Omental fat pad (tissue), 4 donors: ENCODE measurements at places on chromosomes 7 and 10. TPM values are rescaled to one million over a fixed set of nuclear protein-coding genes. Genes with fewer than 3 reads are reported as not detected.
A peak's percentile ranks its signal among the peaks of the same experiment; 100 is the strongest.

DNA sequence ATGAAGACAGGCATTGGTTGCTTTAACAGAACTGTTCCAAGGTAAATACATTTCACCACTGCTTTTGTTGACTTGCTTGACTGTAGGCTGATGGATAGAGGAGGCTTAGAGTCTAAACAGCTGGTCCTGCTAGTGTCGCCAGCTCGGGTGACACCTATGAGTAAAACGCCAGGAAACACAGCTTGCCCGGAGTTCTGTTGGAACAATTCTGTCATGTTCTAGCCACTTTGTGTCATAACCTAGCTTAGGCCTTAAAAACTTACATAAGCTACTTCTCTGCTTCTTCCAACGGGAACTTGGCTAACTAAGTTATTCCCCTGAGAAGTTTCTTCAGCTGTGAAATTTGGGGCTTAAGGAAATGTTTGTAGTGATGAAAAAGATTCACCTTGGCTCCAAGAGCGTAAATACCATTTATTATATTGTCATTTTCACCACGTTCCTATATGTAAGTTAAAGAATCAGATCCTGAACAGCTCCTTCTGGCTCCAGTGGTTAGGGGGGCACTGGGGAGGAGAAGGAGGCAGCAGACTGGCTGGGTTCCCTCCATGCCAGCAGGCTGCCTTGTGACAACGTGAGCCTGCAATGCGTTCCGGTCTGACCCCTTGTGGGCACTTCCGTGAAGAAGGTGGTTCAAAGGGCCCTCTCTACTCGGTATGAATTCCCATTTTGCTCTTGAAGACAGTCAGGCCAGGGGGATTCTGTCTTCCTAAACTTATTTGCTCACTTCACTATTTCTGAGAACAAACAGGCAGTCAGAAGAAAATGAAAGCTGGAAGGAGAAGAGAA is 253.2 kb downstream of the BMPER start:
- DNase-seq: no peak

- no peak for DNase-seq
Measured at GRCh38 chr7:11807000-11807399, 25.0 kb downstream of the THSD7A start.

The PTN gene
- total RNA-seq: 4.8 TPM

GRCh38 chr10:33233221-33233620 is 101.2 kb downstream of the NRP1 start:
- DNase-seq: no peak

DNA sequence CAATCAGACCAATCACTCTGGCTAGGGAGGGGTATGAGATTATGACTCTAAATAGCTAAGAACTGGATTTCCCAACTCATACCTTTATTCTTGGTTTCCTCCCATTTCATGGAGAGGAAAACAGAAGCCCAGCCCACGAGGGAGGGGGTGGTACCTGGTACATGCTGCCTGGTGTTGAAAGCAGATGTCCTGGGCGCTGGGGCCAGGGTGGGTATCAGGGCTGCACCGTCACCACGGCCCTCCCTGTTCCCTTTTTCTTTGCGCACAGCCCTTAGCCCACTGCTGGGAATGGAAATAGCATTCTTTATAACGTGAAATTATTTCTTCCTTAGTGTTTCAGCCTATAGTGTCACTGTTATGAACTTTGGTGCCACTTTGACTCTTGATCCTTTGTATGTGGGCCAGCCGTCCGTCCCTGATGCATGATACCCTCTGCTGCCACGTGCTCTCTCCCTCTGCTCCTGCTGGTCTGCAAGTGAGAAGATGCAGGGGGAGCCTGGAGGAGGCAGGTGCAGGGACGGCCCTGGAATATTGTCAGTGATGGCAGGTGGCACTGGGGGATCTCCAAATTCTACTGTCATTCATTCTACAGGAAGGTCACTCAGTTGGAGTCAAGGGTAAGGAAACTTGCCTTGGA is 158.5 kb downstream of the CDH23 start:
- no peak for DNase-seq

The FLNC gene
- 140 TPM for total RNA-seq

The HKDC1 gene
- total RNA-seq: 0.46 TPM

The SLC18A3 gene
- total RNA-seq: not detected

- DNase-seq: no peak
Measured at GRCh38 chr7:47572939-47573757, 8.8 kb downstream of the TNS3 start.

The CDHR1 gene
- total RNA-seq: not detected

GRCh38 chr10:114515298-114515914 is 111.1 kb upstream of the AFAP1L2 start:
- DNase-seq: no peak

DNA sequence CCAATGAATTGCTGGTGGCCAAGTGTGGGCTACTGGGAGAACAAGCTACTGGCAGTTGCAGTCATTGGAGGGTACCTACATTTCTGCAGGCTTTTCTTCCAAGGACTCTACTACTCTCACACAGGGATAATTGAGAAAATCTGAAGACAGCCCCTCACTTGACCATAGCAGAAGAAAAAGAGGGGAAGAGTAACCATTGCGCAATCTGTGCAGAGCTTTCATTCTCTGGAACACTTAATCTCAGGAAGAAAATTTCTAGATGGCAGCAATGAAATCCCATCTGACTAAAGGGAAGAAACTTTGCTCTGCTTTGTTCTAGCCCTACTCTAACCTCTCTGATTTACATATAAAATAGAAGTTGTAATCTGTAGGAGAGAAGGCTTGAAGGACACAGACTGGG is 1239.6 kb upstream of the SORCS1 start:
- no peak for DNase-seq

GRCh38 chr10:102785818-102786217 is 42.1 kb downstream of the WBP1L start:
- DNase-seq: no peak

The IPMK gene
- 6.3 TPM for total RNA-seq

DNA sequence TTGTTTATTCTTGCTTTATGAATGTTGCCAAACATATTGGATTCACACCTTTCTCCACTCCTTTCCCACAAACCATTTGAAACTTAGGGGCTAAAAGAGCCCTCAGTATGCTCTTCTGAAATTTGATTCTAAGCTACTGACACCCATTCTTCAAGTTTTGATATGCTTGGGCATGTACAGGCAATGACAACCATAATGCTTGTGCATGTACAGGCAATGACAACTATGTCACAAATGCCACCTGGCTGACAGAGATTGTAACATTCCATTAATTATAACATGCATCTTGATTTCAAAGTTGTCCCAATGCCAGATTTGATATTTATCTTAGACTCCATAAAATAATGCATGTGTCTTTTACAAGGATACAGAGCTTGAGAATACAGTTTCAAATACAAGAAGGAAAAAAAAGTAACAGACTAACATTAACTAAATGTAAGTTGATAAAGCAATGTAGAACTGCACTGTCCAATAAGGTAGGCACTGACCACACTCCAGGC is 17.5 kb upstream of the CDK1 start:
- DNase-seq: no peak

DNA sequence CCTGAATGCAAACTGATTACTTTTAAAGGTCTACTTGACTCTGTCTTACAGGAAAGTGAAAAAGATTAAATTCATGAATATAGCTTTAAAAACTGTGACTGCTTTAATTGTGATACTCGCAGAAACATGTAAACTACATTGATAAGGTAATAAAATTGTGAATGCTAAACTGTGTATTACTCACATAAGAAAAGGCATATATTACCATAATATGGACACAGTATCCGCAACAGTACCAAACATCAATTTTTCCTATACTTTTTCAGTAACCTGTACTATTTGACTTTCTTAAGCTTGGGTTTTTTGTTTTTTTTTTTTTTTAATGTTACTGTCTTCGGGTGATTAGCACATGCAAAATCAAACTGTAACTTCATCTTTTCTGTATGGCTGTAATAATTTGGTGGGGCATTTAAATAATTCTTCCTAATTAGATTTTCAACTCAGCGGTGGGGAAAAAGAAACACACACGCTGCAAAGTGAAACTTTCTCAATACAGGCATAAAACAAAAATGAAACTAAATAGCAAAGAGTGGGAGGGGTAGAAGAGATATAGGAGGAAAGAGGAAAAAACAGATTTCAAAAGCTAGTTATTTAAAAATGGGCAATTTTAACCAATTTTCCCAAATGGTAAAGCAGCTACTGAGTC is 23.2 kb downstream of the NT5C3A start:
- no peak for DNase-seq

The CLCN1 gene
- not detected for total RNA-seq

DNA sequence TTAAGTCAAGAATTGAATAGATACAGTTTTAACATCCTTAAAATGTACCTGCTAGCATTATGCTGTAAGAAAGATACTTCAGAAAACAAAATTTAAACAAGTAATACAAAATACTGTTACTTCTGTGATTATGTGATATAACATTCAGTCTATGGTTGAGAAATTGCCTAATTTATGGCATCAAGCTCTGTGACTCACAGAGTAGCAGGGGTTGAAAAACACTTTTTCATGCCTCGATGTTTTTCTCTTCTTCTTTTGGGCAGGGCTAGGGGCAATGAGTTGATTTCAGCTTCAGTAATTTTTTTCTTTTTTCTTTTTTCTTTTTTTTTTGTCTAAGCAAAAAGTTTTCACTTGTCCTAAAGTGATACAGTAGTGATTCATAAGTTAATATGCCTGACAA is 209.2 kb downstream of the MBL2 start:
- DNase-seq: no peak

The TMEM229A gene
- total RNA-seq: not detected

The EXOSC1 gene
- total RNA-seq: 22.2 TPM

The SEMA3E gene
- total RNA-seq: 6.3 TPM

- DNase-seq: no peak
Measured at GRCh38 chr7:388961-389701, 99.2 kb downstream of the FOXL3 start.

The ADRA2A gene
- 81.3 TPM for total RNA-seq

GRCh38 chr10:102916173-102916572 is 1.9 kb upstream of the CNNM2 start:
- DNase-seq: no peak

DNA sequence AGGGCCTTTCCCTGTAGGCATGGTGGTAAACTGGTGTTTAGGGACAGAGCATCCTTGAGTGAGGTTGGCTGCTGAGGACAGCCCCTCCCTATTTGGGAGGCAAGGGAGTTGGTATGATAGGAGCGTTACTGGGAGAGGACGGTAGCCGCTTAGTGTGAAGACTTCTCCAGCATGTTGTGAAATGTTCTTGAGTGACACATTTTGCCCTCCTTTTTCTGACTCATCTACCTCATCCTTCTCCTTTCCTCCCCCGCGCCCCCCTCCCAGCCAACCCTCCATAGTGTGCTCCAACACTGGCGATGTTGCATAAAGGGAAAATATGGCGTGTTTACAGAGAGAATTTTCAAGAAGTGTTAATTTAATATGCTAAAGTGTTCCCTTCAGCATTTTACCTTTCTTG is 645.0 kb upstream of the GALNT17 start:
- DNase-seq: peak; percentile 27

DNA sequence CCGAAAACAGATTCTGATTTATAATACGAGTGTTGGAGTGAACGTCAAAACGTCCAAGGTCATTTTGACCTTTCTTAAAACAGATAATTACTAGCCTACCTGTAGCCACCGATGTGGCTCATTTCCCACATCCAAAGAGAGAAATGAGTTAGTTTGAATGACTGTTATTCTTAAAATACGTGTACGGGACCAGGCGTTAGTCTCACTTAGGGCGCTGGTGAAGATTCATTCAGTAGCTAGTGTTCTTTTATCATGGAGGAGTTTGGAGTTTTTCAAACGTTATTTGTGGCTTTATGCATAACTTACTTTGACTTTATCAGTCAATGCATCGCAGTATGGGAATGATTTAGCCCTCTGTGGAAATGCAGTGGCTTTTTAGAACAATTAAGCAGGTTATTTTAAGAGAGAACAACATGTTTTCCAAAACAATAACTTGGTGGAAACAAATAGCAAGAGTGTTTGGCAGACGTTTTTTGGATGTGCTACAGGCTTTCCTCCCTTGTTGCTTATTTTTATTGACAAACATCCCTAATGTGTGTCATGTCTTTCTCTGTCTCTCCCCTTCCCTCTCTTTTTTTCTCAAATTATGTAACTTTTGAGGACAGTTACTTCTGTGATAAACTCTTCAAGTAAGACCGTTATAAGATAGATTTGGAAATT is 1.6 kb downstream of the BICC1 start:
- no peak for DNase-seq

- DNase-seq: no peak
Measured at GRCh38 chr10:123868038-123869019, 23.3 kb downstream of the CPXM2 start.

The TMEM270 gene
- total RNA-seq: not detected

DNA sequence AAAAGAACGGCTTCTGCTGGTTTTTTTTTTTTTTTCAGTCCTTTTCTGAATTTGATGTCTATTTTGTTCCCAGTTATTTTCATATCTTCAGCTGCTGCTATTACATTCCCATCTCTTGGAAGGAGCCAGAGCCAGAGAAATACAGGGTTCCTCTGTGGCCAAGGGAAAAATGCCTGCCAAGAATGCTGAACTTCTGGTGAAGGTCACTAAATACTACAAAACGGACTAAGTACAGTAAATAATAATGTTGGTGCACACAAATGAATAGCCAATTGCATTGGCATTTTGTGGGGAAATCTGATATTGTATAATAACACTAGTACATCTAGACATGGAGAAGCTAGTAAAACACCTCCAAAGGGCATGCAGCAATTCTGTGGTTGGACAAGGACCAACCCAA is 56.3 kb upstream of the ZEB1 start:
- no peak for DNase-seq

GRCh38 chr7:155682484-155682883 is 38.0 kb downstream of the RBM33 start:
- DNase-seq: no peak

DNA sequence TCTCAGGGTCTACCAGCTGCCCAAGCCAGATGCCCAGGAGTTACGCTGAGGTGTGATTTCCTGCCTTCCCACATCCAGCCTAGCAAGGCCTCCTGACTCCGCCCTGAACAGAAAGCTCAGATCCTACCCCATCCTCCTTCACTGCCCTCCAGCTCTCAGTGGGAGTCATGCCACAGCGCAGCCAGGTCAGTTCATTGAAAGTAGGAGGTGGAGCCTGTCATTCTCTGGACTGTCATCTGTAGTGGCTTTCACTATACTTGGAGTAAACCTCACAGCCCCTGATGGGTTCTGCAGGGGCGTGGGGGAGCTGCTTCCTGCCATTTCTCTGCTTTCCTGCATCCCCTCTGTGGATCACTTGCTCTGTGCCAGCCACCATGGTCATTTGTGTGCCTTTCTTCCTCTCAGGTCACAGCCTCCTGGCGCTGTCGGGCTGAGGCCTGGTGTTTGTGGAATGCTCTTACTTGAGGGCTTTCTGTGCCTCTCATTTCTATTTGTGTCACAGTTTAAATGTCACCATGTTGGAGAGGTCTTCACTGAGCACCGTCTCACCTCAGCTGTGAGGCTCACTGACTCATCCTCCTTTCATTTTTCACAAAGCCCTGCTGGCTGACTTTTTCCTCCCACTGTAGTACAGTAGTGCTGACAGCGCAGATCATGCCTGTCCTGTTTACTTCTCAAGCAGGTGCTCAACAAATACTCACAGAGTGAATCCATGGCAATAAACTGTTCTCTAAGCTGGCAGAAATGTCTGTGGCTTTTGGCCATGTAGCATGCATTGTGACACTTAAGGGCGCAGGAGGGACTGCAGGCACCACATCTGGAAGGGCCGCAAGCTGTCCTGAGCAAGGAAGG is 61.0 kb upstream of the TMEM248 start:
- DNase-seq: no peak
